ENCODE measurements at places on chromosomes 7 and 10.

DNA sequence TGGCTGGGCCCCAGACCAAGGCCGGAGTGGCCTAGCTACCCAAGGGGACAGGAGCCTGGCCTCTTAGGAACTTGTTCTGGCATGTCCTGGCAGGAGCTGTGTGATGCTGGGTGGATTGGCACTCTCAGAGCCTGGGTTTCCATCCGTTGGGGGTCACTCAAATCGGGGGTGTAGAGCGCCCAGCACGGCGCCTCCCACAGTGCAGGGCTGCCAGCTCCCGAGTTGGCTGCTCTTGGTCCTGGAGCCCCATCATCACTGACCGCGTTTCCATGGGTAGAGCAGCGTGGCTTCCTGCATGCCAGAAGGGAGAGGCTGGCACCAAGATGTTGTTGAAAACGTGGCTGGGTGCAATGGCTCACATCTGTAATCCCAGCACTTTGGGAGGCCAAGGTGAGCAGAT, 70.3 kb downstream of the UNCX start:
- no peak for DNase-seq

- DNase-seq = no peak
These were observed 84.1 kb upstream of the INHBA start for GRCh38 chr7:41786944-41787343.

DNA sequence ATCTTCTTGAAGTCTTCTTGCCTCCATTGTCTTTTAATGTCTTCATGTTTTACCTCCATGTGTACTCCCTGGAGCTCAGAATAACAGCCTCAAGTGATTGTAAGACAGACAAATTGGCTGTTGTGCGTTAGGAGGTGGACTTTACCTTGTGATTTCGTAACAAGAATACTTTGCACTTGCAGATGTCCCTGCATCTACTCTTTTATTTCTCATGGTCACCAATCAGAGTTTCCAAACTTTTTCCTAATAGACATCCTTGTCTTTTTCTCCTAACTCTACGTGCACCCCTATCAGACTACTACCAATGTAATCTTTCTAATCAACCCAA, 172.3 kb downstream of the NRP1 start:
- DNase-seq = no peak

DNA sequence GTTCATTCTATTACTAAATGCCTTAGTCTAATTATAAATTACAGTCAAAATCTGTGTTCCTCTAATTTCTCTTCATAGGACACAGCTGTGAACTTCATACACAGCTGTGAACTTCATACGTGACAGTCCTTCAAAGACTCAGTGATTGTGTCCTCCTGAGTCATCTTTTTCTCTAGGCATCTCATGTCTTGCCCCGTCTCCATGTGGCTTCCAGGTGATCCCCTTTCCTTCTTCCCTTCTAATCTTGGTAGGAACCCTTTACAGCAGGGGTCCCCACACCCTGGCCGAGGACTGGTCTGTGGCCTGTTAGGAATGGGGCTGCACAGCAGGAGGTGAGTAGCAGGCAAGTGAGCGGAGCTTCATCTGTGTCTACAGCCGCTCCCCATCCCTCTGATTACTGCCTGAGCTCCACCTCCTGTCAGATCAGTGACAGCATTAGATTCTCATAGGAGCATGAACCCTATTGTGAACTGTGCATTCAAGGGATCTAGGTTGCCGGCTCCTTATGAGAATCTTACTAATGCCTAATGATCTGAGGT, 14.0 kb upstream of the EIF5AL1 start:
- no peak for DNase-seq

DNA sequence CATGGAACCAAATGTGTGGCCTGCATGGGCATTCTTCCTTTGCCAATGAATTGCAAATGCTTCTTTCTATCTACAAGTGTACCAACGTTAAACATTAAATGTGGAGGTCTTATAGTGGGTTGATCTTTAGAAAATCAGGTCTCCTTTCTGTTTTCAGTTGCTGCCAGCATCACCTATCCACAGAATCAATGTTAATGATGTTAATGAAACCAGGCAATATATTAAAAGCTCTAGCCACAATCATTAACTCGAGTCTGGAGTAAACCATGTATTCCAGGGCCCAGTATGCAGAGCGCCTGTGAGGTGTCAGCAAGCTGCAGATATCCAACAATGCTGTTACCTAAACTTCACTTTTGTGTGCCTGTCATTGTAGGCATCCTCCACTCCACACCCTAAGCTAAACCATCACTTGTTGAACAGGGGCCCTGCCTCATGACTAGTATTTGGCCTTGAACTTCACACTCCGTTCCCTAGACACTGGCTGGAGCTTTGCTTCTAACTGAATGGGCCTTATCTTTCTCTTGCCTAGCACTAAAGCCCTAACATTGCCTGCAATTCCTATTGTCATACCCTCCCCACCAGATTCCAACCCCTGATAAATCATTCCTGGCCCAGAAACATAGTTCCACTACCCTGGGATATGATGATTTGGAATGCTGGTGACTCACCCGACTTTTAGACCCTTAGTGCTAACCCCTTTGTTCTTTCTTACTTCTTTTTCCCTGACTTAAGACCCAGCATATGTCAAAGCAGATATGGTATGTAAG, 24.3 kb upstream of the ITGB8 start:
- no peak for DNase-seq

DNA sequence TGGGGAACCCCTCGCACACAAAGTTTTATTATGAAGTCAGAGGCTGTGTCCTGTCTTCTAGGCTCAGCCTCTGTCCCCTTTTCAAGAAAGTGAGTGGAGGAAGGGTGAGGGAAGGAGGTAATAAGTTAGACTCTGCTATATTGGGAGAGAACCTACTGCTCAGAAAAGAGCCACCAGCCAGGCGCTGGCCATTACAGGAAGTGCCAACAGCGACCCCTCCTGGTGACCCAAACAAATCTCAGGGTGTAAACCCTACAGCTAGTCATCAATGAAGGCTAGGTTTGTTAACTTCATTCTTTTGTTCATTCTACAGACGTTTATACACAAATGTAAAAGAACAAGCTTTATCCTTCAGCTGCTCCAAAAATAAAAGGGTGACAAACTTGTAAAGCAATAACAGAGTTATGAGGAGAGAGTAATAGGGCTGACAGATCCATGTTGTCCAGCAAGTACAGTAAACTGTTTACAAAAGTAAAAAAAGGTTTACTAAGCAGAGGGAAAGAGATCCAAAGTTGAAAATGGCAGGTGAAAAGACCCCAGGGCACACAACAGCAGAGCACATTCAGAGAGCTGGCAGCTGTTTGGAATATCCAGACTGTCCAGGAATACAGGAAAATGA, 82.7 kb downstream of the FAM204A start:
- DNase-seq = peak; percentile 13

- no peak for DNase-seq
These were observed 18.4 kb upstream of the SORCS3 start for GRCh38 chr10:104622598-104623209.

GRCh38 chr7:26856176-26856985, 8.0 kb downstream of the SKAP2 start:
- no peak for DNase-seq

DNA sequence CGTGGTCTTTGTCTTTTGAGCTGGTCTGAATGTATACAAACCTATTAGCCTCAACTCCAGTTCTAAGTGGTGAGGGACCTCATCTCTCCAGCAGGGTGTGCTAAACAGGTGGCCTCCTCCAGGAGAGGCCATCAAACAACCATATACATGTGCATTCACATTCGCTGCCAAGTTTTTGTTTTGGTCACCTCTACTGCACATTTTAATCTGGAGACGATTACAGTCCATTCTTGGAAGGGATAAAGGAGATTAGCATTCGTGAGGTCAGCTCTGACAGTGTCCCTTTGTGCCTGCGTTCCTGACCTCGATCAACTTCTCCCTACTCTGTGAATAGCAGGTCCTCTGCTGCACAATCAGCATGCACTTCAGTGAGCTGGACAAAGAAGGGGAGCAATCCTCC, 60.8 kb downstream of the RHOBTB1 start:
- DNase-seq = no peak

- DNase-seq = no peak
These were observed 27.4 kb downstream of the STAM start for GRCh38 chr10:17671307-17671706.

DNA sequence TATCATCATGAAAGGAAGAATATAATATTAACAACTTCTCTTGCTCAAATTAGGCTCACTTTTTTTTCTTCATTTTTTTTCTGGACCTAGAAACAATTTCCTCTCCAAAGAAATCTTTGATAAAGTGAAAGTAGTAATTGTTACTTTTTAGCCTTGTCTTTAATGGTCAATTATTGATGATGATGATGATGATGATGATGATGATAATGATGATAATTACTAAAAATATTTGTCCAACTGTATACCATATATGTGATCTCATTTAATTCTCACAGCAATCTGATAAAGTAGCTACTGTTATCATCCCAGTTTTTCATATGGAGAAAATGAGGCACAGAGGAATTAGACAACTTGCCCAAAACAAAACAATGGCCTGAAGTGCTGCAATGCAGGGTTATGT, 12.8 kb downstream of the PRKG1 start:
- no peak for DNase-seq

DNA sequence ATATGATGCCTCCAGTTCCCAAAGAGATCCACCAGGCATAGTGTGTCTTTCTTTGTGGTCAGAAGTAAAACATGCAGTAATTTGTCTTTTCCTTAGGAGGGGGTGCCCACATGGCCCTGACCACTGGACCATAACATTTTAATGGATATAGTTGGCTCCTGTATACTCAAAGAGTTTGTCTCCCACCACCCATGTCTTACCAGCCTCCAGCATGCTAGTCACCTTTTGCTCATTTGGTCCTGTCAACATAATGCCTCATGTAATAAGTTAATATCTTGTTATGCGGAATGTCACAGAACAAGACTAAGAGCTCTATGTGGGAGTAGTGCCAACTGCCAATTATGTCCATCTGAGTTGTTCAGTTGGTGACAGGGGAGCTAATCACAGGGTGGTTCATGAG, 83.4 kb upstream of the IFRD1 start:
- DNase-seq = no peak

DNA sequence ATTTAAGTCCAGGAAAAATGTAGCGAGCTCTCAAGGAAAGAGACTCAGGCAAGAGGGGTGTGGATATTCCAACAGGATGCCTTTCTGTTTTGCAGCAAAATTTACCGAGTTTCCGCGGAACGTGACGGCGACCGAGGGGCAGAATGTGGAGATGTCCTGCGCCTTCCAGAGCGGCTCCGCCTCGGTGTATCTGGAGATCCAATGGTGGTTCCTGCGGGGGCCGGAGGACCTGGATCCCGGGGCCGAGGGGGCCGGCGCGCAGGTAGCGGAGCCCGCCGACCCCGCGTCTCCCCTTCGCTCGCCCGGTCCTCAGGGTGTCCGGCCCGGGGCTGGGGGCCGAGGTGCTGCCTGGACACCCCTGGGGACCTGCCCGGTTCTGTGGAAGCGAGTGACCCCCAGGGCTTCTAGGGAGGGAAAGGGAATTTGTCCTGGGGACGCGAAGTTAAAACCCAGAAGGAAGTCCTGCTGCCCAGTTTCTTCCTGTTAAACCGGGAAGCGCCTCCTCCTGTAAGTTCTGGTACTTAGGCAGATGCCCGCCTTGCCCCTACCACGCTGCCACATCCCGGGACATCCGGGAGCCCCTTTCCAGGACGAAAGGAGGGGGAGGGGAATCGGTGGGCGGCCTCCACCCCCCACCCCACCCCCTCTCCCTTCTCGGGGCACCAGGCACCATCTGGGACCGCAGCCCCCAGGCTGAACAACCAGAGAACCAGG, 2.5 kb downstream of the VSTM2A start:
- no peak for DNase-seq

GRCh38 chr10:88980247-88980646, 10.4 kb upstream of the FAS start:
- DNase-seq = no peak

DNA sequence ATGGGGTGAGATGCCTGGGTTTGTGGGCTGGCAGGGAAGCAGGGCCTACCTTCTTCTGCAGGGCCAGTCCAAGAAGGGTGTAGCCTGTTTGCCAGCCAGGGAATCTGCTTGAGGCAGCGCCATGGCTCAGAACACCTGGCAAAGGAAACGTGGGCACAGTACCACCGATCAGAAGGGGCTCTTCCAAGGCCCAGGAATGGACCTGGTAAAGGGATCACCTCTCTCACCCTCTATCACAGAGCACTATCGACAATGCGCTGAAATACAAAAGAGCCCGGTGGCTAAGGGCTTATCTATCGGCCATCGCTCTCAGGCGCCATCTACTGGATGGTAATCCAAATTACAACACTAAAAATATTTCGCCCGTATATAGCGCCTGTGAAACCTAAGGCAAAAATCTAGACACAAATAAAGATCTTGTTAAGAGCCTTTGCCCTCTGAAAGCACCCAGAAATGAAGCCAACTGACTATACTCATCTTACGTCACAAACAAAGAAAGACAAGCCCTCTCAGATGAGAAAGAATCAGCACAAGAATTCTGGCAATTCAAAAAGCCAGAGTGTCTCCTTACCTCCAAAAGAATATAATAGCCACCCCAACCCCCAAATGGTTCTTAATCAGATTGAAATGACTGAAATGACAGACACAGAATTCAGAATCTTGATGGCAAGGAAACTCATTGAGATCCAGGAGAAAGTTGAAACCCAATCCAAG, 217.8 kb upstream of the HPS1 start:
- peak; percentile 6 for DNase-seq

GRCh38 chr10:106957823-106958588, 206.5 kb downstream of the SORCS1 start:
- DNase-seq = no peak
